ENCODE measurements at places on chromosomes 3 and 15.

- DNase-seq: peak; percentile 63
Observed at GRCh38 chr15:67838789-67839332, 984 bp downstream of the RNU6-1 start.

- no peak for DNase-seq
Observed at GRCh38 chr3:125460233-125460632, 59.8 kb downstream of the SNX4 start.

- no peak for DNase-seq
Observed at GRCh38 chr3:64134882-64135281, 90.4 kb downstream of the PRICKLE2 start.

DNA sequence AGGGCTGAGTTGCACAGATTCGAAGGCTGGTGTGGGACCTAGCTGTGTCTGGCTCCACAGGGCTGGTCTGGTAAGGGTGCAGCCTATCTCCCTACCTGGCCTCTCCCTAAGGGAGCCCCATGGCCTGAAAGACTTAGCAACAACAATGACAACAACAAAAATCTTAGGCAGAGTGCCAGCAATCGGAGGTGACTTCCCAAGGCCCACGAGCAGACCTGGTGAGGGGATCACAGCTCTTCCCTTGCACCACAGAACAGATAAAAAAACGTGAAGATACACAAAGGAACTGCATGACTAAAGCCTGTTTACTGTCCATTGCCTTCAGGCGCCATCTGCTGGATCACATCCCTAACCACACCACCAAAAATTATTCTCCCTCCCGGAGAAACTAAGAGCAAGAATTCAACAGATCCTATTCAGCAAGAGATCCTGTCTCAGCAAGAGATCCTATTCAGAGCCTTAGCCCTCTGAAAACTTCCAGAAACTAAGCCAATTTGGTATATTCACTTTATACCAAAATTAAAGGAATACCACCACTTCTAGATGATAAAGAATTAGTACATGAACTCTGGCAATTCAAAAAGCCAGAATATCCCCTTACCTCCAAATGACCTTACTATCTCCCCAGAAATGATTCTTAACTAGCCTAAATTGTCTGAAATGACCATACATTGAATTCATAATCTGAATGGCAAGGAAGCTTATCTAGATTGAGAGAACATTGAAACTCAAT lies 24.1 kb upstream of the OR5K4 start:
- DNase-seq: peak; percentile 53

DNA sequence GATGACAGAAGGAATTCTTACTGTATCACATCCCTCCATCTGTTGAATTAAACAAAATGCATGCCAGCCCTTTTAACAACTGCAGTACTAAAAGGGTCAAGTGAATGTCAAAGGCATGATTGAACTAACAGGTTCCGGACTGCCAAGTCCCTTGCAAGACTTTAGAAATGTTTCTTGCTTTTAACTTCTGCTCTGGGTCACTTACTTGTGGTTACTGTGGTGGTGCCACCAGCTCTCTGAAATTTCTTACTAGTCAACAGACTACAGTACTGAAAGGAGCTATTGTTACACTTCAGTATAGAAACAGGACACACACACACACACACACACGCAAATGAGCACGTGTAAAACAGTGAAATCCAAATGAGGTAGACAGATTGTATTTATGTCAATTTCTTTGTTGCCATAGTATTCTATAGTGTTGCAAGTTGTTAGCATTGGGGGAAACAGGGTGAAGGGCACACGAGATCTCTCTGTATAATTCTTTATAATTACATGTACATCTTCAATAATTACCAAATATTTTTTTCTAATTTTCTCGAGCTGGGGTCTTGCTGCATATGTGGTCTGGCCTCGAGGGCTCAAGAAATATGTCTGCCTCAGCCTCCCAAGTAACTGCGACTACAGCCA lies 79.9 kb upstream of the SLC25A26 start:
- no peak for DNase-seq

DNA sequence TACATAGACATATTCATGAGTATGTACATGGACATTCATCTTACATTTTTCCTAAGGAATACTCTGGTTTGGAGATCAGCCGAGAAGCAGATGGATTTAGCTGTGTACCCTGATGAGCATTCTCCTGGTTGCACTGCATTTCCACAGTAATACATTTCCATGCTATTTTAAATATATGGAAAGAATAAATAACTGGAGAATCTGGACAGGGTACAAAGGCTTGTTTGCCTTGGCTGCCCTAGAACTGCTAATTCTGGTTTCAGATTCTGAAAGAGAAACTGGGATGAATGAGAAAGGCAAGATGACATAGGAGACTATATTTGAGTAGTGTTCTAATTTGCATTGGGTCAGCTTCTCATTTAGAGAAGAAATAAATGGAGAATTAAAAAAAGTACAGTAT lies 190.8 kb upstream of the FAM3D start:
- no peak for DNase-seq

- peak; percentile 33 for DNase-seq
Observed at GRCh38 chr3:63228677-63229076, 49.4 kb upstream of the SYNPR start.

GRCh38 chr3:23840521-23840920 lies 34.8 kb downstream of the UBE2E1 start:
- no peak for DNase-seq

DNA sequence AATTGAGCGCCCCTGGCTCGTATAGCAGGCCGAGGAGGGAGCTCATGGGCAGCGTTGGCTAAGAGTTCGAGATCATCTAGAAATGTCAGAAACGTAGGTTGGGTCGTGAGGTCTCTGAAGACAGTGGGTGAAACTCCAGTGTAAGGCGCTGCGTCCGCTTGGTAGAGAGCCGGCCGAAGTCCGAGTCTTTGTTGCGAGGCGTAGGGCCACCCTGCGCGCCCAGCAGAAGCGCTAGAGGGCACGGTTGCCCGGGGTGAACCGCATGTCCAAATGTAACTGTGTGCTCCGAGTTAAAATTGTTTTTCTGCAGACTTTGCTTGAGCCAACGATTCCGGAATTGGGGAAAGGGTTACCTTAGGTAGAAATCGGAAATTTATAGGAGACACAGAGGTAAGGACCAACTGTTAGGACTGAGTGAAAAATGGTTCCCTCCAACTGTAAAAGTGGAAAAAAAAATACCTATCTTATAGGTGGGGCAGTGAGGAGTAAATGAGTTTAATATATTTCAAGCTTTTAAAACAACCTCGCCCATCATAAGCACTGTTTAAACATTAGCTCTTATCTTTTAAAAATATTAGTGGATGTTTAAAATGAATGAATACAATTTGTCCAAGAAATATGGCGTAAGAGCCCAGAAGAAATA lies 993 bp upstream of the SIAH2 start:
- peak; percentile 41 for DNase-seq

- no peak for DNase-seq
Observed at GRCh38 chr3:107216711-107217110, 160.5 kb upstream of the CCDC54 start.

GRCh38 chr15:77577366-77577950 lies 55.3 kb downstream of the LINGO1 start:
- no peak for DNase-seq
